ENCODE measurements at places on chromosomes 3 and 15. TPM values are rescaled to one million over a fixed set of nuclear protein-coding genes. Genes with fewer than 3 reads are reported as not detected.

GRCh38 chr3:185504636-185505035, 5.8 kb upstream of the TMEM41A start:
- no peak for DNase-seq

DNA sequence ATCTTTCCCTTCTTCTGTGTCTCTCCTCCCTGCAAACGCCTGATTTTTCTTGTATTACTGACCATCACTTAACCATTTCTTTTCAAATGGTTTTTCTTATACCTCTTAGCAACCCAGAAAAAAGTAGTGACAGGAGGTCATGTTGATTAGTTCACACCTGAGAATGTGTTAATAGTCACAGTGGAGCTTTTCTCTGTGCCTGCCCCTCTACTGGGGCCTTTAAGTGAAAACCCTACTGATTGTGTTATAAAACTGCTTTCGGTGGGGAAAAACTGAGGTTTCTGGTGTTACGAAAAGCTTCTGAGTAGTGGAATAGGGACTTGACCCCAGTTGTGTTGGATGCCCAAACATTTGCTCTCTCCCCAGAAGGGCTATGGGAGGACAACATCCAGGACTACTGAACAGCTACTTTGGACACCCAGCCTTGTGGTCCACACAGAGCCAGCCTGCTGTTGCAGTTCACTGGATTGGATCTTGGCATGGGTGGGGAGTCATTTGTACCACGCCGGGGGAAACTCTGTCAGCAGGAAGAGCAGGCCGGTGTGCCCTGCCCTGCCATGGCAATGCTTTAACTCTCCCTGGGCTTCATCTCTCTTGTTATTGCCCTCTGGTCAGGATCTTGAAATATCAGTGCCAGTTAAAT, 10.3 kb downstream of the GPR87 start:
- no peak for DNase-seq

DNA sequence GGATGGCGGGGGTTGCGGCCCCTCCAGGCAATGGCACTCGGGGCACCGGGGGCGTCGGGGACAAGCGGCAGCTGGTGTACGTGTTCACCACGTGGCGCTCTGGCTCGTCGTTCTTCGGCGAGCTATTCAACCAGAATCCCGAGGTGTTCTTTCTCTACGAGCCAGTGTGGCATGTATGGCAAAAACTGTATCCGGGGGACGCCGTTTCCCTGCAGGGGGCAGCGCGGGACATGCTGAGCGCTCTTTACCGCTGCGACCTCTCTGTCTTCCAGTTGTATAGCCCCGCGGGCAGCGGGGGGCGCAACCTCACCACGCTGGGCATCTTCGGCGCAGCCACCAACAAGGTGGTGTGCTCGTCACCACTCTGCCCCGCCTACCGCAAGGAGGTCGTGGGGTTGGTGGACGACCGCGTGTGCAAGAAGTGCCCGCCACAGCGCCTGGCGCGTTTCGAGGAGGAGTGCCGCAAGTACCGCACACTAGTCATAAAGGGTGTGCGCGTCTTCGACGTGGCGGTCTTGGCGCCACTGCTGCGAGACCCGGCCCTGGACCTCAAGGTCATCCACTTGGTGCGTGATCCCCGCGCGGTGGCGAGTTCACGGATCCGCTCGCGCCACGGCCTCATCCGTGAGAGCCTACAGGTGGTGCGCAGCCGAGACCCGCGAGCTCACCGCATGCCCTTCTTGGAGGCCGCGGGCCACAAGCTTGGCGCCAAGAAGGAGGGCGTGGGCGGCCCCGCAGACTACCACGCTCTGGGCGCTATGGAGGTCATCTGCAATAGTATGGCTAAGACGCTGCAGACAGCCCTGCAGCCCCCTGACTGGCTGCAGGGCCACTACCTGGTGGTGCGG, 1.9 kb downstream of the CHST2 start:
- DNase-seq: peak; percentile 64

DNA sequence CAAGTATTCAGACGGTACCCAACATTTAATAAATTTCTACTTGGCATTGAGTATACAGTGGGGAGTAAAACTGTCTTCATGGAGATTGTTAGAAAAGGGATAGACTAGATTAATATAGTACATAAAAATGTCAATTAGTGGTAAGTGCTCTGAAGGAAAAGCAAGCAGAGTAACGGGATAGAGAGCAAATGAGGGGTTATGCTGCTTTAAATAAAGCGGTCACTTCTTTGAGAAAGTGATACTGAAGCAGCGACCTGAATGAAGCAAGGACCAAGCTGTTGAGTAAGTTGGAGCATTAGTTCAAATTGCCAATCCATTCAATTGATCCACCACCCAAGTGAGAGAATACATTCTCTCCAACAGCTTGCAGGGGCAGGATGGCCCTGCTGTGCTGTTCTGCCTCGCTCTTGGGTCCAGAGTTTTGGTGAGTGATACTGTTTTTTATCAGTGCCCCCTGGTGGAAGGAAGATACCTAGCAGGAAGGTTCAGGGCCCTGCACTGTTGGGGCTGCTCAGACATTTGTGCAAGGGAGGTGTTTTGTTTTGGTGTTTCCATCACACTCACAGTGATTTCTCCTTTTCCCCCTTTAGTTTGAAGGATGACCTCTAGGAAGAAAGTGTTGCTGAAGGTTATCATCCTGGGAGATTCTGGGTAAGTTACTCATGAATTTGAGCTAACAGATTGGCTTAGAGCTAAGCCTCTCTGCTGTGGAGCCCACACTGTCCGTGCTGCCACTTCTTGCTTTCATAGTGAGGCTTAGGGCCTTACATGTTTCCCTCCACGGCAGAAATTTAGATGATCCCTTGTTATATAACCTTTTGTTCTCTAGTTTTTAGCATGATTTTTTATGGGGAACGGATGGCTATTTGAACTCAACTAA, 69.0 kb downstream of the RAB7A start:
- peak; percentile 39 for DNase-seq

DNA sequence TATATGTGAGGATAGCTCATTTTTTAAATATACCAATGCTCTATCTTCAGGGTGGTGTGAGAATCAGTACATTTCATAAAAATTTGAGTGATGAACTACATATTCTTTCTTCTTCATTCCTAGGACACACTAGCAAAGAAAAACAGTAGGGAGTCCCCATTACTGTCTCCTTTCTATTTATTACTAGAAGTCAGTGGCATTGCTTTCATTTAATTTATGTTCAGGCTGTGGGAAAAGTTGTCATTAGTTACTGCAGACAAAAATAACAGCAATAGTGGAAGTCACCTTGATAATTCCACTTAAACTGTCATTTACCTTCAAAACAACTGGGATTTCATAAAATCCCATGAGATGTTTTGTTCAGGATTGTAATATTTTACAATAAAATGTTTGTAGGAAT, 446.4 kb downstream of the GBE1 start:
- DNase-seq: no peak

- peak; percentile 65 for DNase-seq
These were observed 34.1 kb downstream of the ZNF710 start for GRCh38 chr15:90035095-90035839.

DNA sequence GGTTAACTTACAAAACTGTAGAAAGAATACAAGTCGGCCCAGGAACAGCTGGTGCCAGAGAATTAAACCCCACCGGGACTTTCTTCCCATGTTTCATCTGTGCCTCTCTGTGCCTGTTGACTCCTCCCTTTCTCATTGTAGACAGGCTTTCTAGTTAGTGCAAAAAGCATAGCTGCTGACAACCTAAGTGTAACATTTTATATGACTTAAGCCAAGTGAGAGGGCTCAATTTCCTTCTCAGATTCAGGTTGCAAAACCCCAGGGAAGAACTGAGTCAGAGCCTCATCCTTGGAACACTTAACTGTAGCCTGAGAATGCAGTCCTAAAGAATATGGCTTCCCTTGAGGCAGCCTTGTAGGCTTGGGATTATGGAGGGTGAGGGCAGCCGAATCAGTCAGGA, 302.5 kb upstream of the AZI2 start:
- DNase-seq: no peak

- no peak for DNase-seq
These were observed 27.8 kb upstream of the ST8SIA2 start for GRCh38 chr15:92365906-92366305.

GRCh38 chr15:51550841-51551240, 71.7 kb downstream of the DMXL2 start:
- DNase-seq: no peak

GRCh38 chr15:92384381-92384780, 9.3 kb upstream of the ST8SIA2 start:
- no peak for DNase-seq

DNA sequence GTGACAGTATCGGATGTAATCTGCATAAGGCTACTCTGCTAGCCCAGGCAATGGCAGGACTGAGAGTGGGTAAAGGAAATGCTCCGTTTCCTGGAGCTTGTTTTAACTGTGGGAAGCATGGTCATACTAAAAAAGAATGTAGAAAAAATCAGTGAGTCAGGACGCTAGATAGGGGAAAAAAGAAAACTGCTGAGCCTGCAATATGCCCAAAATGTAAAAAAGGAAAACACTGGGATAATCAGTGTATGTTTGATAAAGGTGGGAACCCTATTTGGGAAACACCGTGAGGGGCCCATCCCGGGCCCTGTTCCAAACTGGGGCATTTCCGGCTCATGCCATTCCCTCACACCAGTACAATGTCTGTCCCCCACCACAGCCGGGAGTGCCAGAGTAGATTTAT, 775.8 kb downstream of the ZPLD1 start:
- DNase-seq: no peak

DNA sequence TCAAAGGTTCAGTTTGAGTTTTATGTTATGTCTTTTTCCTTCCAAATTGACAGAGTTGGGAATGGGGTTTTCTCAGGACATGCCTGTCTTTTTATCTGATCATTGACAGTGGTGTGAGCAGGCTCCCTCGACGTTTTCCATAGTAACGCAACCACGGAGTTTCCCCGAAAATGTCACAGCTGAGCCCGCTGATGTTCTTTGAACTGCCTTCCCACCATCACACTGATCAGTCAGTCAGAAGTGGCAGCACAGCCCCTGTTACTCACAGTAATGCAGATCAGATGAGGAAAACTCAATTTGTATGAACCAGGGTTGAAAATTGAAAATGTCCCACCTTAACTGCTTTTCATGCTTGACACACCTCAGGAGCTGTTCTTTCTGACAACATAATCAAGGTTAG, 210.4 kb downstream of the NECTIN3 start:
- no peak for DNase-seq

GRCh38 chr3:78798266-78798832, 969.4 kb downstream of the ROBO1 start:
- no peak for DNase-seq

DNA sequence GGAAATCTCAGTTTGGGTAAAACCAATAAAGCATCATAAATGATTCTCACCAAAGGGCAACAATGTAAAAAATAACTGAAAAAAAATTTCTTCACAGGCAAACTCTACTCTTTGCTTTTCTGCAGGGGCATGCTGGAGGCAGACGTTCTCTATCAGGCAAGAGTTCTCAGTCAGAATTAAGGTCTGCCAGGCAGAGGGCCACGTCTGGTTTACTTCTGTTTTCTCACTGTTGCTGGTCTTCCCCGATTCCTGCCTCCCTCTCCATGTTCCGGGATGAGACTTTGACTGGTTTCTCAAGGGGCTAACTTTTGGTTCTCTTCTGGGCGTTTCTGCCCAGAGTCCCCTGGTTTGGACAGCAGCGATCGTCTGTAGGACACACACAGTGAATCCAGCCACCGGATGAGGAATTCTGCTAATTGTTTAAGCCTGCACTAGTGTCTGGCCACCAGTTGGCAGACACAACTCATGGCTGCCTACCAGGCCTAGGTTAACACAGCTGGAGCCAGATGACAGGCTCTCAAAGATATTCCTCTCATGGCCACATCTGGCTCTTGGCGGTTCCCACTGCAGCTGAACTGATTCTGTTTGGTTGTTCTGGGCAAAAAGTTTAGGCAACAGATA, 273.1 kb downstream of the FOXP1 start:
- DNase-seq: peak; percentile 70

GRCh38 chr15:56805466-56806147, 72.3 kb upstream of the ZNF280D start:
- no peak for DNase-seq

DNA sequence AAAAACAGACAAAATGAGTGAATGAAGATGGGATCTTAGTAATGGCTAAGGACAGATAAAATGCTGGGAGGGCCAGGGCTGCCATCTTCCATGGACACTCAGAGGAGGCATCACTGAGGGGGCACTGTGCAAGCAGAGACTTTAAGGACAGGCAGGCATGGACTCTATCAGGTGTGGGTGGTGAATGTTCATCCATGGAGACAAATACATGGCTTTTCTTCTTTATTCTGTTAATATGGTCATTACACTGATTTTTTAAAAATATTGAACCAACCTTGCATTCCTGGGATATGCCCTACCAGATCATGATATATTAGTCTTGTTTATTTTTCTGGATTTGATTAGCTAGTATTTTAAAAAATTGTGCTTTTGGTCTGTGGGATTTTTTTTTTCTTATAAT, 12.2 kb downstream of the NUP210 start:
- no peak for DNase-seq

- DNase-seq: peak; percentile 55
These were observed 292 bp downstream of the USP4 start for GRCh38 chr3:49339581-49339940.

- no peak for DNase-seq
These were observed 4.9 kb downstream of the MESP2 start for GRCh38 chr15:89781055-89781454.

- DNase-seq: no peak
These were observed 36.2 kb downstream of the PFN2 start for GRCh38 chr3:149934524-149934923.

DNA sequence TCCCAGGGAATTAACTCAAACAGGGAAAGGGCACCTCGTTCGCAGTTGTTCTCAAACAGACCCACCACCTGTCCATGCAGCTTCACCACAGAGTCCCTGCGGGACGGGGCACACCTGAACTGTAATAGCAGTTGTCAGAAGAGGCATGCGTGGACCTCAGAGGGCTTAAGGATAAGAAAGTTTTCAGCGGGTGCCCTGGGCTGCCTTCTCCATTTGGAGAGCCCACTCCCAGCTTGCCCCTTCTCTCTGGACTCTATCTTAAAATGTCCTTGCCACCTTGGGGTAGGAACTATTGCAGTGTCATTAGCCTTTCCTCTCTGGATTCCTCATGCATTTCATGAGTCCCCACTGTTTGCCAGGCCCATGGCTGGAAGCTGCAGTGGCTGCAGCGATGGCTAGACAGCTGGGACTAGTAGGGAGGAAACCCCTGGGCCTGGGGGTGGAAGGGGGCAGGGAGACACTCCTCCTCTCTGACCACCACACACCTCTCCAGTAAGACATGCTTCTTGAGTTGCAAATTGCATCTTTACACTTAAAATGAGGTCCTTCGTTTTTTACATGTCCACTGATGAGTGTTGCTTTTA, 33.5 kb downstream of the PDIA5 start:
- no peak for DNase-seq

DNA sequence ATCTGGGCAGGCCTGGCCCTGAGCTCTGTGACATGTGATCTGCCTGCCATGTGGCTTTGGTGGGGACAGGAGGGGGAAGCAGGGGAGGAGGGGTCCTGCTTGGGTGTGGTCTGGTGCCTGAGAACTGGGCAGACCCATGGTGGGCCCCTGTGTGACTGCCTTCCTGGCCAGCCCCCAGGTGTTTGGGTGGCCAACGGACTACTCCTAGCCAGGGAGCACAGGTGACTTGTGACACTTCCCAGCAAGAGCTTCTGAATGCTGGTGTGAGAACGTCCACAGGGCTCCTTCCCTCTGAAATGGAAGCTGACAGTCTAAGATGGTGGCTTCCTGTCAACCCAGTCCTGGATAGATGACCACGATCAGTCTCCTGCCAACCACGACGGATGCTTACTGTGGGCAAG, 136.1 kb upstream of the MEF2A start:
- no peak for DNase-seq

MAN2A2 gene
- 146 TPM for total RNA-seq

NANOGP8 gene
- total RNA-seq: not detected

SAMMSON gene
- total RNA-seq: not detected

AMT gene
- 30.5 TPM for total RNA-seq

HDC gene
- 0.40 TPM for total RNA-seq

BCL2A1 gene
- 0.55 TPM for total RNA-seq

ETV5 gene
- total RNA-seq: 3.4 TPM

MKRN3 gene
- total RNA-seq: 0.72 TPM

MOBP gene
- not detected for total RNA-seq
